ENCODE measurements at places on chromosomes 12 and 14.

- DNase-seq, result no peak
Observed at GRCh38 chr14:39266525-39266870, 32.8 kb downstream of the MIA2 start.

DNA sequence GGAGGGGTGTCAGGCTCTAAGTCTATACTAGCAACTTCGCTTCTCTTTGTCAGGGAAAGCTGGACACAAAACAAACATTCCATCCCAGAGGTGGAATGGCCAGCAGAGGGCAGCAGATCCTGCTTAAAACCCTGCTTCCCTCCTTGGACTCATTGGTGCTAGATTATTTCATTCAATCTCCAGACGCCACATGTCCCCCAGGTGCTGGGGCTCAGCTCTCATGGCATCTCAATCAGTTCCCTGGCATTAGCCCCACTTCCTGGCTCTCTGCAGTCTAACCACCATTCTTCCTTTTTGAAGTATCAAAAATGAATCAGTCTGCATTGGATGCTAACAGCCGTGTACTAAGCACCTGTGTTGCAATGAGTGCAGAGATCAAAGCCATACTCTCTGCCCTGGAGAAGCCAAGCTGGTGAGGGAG, 8.1 kb upstream of the PPP1R1A start:
- no peak for DNase-seq

DNA sequence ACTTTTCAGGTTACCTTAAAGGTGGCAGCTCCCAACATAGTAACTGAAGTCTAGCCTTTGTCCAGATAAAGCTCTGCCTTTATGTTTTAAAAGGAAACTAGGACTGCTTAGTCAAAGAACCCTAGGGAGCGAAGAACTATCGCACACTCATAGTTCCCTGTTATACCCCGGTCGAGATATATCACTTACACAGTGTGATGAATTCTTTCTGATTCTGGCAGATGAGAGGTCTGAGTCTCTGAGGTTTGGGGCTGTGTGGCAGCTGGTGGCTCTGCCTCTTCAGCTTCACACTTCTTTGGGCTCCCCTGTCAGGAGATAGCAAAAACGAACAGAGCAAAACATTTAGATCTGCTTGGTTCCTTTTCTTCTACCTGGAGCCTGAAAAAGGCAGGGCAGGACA, 17.0 kb downstream of the ACIN1 start:
- DNase-seq, result no peak

DNA sequence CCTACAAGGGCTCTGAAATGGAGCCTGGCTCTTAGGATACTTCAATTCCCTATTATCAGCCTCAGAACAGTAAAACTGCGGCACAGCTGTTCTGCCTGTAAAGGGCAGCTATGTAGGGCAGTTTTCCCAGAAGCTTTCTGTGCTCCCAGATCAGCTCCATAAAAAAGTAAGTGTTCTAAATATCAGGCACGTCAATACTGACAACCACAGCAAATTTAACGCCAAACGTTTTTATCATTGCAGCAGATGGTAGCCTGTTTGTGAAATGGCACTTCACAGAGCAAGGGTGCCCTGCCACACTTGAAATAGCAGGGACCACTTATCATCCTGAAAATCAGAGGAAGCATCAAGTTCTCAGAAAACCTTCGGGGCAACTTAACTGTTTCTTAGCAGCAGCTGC, 54.8 kb upstream of the PTHLH start:
- DNase-seq, result no peak

DNA sequence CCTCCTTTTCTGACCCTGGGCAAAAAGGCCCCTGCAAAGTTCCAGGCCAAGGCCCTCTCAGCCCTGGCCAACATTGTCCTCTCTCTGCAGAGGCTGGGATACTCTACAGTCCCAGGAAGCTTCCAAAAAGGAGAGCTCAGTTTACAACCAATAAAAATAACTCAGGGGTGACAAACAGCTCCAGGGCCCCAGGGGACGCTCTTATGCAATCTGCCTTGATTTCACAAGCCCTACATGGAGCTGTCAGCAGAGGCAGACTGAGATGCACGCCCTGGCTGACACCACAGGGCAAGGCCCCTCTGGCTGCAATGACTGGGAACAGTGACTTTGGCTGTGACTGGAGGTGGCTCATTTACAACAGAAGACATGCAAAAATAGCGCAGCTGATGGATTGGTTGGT, 129.0 kb upstream of the MED13L start:
- no peak for DNase-seq
